ENCODE measurements at places on chromosomes 16 and 17.
A peak's percentile ranks its signal among the peaks of the same experiment; 100 is the strongest.

DNA sequence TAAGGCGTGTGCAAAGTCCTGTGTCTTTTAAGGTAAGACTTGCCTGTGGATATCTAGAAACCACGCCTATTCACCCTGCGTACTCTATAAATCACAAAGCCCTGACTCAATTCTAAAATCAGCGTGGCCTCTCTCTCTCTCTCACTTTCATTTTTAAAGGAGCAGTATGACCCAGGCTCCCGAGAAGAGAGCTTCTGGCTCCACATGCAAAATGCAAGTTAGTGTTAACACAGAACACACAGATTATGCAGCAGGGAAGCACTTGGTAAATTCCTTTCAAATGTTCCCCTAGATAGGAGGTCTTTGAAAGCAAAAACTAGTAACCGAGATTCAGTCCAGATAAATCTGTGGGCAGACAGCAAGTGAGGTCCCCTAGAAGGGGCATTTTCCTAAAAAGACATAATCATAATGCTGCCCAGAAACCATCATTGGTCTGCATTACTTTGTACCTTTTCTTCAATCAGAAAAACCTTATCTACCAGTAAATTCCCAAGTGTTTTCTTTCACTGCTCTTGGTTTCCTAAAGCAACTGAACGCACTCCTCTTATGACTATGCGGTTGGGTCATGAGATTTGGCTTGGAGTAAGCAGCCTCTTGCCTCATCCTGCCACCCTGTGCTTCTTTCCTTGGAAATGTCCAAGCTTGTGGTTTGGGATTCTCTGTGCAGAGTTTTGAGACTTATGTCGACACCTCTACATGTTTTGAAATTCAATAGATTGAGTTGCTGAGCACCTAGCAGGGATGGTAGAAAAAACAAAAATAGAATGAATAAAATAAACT lies 31.7 kb upstream of the KCNJ2 start:
- DNase-seq = peak; percentile 75

- no peak for DNase-seq
These were observed 36.9 kb upstream of the MLKL start for GRCh38 chr16:74737521-74737920.

DNA sequence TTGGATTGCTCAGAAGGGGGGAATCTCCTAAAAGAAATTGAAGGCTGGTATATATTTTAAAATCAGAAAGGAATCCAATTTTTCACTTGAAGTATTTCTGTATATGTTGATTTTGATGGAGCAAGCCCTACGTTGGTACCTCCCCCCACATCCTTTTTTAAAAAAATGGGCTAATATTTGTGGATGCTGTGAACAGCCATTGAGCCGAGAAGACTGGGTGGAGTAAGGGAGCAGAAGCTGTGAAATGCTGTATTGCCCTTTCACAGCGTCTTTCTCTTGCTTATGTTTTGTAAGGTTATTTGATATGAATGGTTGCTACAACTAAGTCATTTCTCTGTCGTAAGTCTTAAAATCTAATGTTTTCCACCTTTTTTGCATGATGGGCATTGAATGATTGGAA lies 2.3 kb downstream of the PAFAH1B1 start:
- DNase-seq = no peak

DNA sequence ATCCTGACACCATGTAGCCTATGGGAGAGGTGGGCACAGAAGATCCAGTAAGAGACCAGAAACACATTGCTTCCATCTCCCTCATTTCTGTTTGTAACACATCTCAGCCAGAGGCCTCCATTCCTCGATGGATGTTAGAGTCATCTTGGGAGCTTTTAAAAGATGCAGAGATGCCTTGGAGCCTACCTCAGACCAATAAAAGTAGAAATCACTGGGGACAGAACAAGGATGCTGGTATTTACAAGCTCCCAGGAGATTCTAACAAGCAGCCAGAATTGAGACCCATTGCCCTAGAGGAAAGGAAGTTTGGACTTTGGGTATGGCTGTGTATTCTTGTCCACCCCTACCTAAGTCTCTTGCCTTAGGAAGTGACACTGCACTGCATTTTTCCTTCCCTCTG lies 40.8 kb downstream of the HS3ST3A1 start:
- DNase-seq = no peak
